Amygdala (tissue), 56 donors: ENCODE measurements at places on chromosomes 11 and 22.

GRCh38 chr22:43272301-43272700 lies 70.9 kb downstream of the SCUBE1 start:
- DNase-seq: no peak

DNA sequence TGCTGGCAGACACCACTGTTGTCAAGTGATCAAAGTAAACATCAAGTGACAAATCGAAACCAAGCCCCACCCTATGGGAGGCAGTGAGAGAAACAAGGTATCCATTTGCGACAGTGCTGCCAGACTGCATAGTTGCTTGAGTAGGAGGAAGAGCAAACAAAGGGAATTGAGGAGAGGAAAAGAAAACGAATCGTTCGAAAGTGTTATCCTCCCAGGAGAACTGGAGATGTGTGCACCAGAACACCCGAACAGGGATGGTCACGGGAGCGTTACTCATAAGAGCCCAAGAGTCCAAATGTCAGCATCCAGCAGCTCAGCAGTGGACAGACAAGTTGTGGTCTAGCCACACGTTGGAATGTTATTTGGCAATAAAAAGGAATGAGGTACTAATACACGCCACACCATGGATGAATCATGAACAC lies 58.4 kb upstream of the NUP50 start:
- DNase-seq: no peak

DNA sequence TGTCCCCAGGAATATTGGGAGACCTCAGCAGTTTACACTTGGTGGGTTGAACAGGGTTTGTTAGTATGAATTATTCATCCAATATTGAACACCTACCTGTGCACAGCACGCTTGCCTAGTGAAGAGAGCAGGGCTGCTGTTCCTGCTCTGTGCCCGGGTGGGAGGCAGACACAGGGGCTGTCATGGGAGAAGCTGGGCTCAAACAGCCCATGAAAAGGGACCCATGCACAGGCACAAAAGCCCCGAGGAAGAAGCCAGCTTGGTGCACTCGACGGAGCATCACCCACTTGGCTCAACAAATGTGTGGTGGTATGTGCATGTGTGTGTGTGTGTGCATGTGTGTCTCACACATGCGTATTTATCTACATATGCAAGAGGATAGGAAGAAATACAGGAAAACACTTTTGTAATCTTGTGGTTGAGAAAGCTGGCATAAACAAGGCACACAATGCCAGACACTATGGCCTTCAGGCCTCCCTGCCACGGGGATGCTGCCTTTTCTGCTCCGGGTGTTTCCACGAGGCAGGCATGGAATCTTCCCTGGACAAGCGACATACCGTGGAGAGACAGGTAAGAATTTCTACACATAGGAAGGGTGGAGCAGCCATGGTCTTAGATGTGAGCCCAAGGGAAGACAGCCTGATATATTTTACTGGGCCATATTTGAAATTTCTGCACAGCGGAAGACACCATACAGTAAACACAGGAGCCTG lies 5.0 kb upstream of the APOBEC3A start:
- DNase-seq: no peak

GRCh38 chr11:74932797-74933196 lies 16.1 kb downstream of the XRRA1 start:
- no peak for DNase-seq

DNA sequence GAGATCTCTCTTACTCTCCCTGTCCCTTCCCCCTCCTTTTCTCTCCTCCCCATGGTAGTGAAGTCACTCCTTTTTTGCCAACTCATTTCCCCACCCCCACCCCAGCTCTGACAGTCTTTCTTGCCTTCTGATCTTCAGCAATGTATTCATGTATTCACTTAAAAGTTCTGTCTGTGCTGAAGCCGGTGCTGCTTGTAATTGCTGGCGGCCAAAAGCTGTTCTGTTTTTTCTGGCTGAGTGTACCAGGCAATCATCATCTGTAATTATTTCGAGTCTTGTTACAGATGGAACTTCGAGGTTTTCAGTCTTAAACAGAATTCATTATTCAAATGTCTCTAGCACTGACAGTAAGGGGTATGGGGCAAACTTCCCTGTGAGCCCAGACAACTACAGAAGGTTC lies 99.5 kb downstream of the SPATA19 start:
- no peak for DNase-seq
